T-helper 22 cell (primary cell): ENCODE measurements at places on chromosomes 12 and 14.

- DNase-seq: no peak
Observed at GRCh38 chr14:78592616-78593219, 422.5 kb downstream of the NRXN3 start.

GRCh38 chr14:52583544-52583943 is 30.9 kb downstream of the GPR137C start:
- DNase-seq: no peak

- DNase-seq: no peak
Observed at GRCh38 chr12:67475725-67476124, 172.8 kb upstream of the DYRK2 start.

GRCh38 chr12:71725011-71725410 is 29.7 kb upstream of the RAB21 start:
- no peak for DNase-seq

GRCh38 chr12:25827141-25827540 is 131.3 kb upstream of the RASSF8 start:
- DNase-seq: no peak

DNA sequence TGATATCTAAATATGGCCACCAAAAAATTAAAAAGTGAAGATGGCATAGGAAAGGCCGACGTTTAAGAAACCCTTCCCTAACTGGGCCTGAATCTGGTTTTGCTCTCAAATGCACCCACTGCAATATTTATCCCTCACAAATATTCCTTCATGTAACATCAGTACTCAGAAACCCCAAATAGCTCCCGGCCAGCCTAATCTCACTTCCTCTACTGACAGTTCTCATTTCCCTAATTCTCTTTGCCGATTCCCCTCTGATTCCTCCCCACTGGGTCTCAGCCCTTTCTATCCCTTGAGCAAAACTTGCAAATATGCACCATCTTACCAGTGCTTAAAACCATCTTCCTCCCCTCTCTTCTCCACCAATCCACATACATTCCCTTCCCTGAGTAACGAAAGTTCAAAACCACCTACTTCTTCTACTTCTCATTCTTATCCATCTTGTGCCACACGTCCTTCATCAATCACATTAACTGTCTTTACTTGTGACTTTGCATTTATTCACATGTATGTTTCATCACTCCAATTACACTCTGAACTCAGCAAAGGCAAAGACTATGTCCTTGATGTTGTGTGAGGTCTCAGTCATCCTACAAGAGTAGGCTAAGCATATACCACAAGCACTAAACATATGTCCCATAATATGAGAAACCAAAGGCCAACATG is 23.1 kb downstream of the KCNK10 start:
- no peak for DNase-seq

DNA sequence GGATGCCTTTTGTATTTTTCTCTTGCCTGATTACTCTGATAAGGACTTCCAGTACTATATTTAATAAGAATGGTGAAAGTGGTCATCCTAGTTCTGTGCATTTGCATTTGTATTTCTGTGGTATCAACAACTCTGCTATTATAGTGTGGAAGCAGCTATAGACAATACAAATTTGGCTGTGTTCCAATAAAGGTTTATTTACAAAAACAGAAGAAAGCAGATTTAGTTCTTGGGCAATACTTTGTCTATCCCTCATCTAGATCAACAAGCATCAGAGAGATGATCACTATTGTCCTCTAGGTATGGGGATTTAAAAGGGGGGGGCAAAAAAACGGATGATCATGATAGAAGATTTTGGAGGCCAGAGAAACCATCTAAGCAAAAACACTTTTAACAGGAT is 19.1 kb upstream of the BTG1 start:
- DNase-seq: no peak

- no peak for DNase-seq
Observed at GRCh38 chr14:50675597-50675996, 7.5 kb upstream of the SAV1 start.

DNA sequence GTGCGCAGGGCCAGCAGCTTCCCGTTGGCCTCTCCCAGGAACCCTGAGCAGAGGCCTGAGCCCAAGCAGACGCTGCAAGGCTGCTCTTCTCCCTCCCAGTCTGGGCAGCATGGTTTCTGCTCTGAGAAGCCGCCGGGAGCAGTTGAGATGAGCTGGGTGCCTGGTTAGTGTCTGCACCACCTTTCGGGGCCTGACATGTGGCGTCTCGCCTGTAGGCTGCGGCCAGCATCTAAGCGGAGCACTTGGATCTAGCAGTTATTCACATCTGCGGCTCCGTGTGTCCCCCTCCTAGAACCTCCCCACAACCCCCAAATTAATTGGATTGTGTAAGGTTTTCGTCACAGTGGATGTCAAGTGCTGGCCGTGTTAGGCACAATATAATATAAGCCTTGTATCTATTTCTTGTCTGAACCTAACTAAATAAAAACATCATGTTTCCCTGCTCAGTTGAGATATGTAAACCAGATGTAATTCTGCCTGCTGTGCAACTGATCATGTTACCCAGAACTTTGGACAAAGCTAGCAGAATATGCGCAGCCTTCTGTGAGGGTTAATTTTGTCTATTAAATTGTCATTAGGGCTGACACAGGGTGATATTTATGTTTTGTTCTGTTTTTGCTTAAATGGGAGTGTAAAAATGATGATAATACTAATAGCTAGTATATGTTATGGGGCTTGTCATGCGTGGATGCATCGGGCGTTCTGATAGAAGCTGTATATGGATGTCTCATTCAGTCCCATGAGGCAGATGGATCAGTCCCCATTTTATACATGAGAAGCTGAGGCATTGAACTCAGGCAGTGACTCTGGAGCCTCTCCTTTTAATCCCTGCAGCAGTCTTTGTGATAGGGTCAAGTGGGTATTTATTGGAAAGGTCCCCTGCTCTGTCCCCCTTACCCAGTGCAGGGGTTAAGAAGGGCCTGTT is 45.8 kb downstream of the ELK3 start:
- no peak for DNase-seq

DNA sequence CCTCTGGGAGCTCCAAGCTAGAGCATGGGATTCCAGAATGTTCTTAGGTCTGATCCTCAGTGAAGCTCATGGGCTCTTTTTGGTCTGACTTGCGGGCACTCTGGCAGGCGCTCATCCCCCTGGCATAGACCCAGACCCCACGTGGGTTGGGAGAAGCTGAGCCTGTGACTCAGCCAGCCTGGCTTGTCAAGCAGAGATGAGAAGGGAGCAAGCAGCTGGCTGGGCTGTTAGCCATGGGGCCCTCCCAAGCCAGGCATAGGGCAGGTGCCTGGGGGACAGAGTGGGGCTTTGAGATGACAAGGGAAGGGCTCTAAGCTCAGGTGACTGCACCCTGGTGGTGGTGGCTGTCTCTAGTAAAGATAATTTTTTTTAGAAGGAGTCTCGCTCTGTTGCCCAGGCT is 80.3 kb upstream of the NOS1 start:
- no peak for DNase-seq

GRCh38 chr14:27063959-27064358 is 466.1 kb upstream of the NOVA1 start:
- no peak for DNase-seq

DNA sequence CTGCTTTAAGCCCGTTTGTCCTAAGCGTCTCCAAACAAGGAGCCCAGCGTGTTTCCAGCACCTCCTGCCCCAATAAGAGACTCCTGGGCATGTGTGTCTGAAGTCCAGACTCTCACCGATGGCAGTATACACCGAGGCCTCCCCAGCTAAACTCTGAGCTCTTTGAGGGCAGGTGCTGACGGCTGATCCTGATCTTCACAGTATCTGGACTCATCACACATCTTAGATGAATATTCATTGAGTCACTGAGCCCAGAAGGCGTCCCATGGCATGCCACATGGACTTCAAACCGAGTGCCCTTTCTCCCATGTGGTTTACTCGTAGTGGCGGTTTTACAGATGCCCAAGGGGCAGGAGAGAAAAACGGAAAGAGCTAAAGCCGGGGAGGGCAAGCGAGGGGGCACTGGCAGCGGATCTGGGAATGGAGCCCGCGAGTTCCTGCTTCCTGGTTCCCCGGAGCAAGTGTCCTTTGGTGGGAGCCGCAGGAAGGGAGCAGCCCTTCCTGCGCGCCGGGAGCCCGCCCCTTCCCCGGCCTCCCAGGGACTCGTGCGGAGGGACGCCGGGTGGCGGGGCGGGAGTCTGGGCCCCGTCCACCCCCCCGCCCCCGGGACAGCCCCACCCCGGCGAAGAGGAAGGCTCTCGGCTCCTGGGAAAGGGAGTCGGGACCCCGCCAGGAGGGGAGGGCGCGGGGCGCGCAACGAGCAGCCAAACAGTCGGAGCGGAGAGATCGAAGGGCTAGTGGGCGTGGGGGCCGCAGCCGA is 585 bp upstream of the TEAD4 start:
- no peak for DNase-seq

GRCh38 chr14:58430156-58430555 is 2.6 kb downstream of the KIAA0586 start:
- DNase-seq: no peak

- DNase-seq: peak; percentile 53
Observed at GRCh38 chr12:94147991-94148738, at the start of gene PLXNC1. TSS of gene PLXNC1 (plus strand) at chr12:94148577. CDS start at chr12:94148972, 395 bp downstream.

- no peak for DNase-seq
Observed at GRCh38 chr14:62428429-62429203, 616.6 kb downstream of the KCNH5 start.

GRCh38 chr14:89171168-89171567 is 245.9 kb downstream of the FOXN3 start:
- no peak for DNase-seq

DNA sequence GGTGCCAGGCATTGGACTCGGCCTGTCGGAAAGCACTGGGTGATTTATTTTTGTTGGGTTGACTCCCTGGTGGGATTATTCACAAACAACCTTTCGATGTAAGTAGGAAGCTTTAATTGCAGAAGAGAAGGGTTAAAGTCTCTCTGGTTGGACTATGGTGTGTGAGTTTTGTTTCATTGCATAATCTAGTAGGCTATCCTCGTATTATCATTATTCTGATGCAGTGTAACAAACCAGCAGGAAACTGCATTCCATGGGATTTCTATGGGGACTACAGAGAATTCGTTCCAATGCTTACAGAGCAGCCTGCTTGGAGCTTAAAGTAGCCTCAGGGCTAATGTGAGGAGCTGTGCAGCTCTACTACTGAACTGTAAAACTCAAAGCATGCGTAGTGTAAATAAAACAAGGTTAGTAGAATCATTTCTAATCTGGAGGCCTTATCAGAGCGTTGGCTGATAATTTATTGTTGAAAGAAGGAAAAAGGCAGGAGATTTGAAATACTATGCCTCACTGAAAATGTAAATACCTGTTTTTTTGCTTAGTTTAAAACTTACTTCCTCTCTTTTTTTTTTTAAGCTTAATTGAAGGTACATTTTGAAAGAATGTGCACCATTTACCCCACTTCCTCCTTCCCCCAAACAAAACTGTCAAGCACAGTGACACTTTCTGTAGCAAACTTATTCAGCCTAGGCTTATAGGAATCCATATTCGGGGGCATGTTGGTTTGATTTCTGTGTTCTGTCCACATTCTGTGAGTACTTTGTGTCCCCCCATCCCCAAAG is 226.7 kb downstream of the NPAS3 start:
- no peak for DNase-seq

DNA sequence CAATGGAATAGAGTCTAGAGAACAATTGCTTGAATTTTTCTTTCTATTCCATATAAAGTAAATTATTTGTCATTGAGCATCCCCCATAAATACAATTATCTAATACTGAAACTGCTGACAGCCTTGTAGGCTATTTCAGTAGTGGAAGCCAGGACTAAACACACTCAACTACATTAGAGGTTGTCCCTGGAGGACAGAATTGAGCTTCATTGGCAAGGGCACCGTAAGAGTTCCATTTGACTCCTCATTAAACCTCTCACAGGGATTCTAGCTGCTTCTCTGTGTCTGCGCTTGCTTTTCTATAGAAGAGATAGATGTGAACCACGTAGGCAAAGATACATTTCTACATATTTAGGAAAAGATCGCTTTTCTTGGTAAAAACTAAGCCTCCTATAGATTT is 3.5 kb upstream of the PTPRO start:
- no peak for DNase-seq

DNA sequence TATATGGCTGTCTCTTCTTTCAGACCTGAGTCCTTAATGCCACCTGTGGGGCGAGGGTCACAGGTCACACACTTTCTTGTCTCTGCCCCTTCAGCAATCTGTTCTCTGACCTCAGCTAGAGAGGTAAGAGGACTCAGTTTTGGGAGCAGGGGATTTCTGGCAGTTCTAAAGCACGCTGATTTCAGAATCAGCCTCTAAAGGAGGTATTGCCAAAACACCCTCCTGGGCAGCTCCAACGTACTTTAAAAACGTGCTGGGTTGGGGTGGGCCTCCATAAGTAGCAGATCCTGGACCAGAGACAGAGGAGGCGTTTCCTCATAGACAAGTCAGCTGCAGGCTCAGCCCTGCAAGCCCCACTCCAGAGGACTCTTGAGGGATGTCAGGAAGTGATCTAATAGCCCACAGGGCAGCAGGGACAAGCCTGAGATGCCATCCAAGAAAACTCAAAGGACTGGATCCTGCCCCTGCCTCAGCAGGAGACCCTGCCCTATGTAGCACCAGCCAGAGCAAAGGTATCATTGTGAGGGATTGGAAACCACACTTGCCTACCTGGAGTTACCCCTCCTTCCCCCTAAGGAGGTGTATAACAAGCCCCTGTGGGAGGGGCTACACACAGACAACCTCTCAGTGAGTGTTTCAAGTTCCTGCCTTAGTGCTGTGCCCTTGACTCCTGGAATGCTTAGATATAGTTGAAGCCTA is 8.5 kb downstream of the CTDSP2 start:
- DNase-seq: peak; percentile 16

DNA sequence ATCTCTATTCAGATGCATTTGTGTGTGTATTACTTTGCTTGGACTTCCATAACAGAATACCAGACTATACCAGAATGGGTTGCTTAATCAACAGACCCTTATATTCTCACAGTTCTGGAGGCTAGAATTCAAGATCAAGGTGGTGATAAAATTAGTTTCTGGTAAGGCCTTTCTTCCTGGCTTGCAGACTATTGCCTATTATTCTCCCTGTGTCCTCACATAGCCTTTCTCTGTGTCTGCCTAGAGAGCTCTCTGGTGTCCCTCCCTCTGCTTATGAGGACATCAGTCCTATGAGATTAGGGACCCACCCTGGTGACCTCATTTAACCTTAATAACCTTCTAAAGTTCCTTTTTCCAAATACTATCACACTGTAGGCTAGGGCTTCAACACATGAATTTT is 106.0 kb downstream of the FAR2 start:
- DNase-seq: no peak

GRCh38 chr12:123972457-123973401 is at the start of the genes CCDC92 and ZNF664:
TSS of gene CCDC92 (minus strand) at chr12:123972831. CDS start at chr12:123944305, 28,526 bp downstream.
TSS of gene ZNF664 (plus strand) at chr12:123973215. CDS start at chr12:124012145, 38,930 bp downstream.
- DNase-seq: peak; percentile 89

DNA sequence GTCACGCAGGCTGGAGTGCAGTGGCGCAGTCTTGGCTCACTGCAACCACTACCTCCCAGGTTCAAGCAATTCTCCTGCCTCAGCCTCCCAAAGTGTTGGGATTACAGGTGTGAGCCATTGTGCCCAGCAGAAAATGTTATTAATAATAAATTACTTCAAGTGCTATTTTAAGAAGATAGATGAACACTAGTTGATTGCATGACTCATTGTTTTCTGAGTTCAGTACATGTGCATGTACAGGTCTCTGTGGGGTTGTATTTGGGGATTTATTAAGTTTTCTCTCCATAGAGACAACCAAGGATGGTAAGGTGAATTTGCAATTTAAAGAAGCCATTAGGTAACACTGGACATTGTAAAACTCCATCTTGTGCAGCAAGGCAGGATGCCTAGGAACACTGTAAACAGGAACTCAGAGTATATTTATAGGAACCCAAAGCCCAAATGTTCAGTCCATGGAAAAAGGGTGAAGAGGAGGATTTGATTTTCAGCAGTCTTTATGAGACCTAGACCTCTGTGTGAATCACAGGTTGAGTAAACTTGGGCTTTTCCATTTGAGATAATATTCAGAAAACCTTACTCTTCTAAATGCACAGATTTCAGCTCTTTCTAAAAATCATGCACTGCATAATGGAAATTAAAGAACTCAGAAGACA is 49.3 kb upstream of the TMPO start:
- no peak for DNase-seq

GRCh38 chr14:69675877-69676416 is 64.6 kb downstream of the SUSD6 start:
- DNase-seq: no peak
